ENCODE measurements at places on chromosomes 12 and 14.

DNA sequence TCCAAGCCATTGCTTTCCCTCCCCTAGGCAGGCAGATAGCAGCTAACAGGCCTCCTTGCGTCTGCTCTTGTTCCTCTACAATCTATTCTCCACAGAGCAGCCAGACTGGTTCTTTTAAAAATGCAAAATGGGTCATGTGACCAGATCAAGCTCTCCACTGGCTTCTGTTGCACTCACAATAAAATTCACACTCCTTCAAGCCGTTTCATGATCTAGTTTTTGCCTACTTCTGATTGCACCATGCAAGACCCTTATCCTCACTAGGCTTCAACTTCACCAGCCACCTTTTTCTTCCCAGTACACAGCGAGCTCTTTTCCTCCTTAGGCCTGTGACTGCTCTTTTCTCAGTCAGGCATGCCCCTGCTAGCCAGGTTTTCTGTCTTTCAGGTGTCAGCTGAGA lies 6.1 kb upstream of the KRAS start:
- DNase-seq: no peak

- no peak for DNase-seq
Measured at GRCh38 chr12:96098631-96099030, 63.2 kb upstream of the LTA4H start.

- DNase-seq: no peak
Measured at GRCh38 chr12:120914794-120915193, 10.6 kb upstream of the SPPL3 start.

GRCh38 chr12:19675361-19675760 lies 236.1 kb downstream of the AEBP2 start:
- DNase-seq: no peak

DNA sequence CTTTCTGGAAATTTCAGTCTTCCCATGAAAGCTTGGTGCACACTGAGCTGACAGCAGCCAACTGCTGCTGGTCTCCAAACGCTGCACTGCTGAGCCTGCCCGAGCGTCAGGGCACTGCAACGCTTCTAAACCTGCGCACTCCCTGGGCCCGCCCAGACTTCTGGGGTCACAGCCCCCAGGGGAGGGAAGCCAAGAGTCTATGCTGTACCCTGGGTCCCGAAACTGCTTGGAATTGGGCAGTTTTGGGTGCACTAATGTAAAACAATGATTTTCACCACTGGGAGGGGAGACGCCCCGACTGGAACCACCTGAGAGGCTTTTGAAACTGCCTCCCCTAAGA lies 32.0 kb downstream of the CCDC92 start:
- no peak for DNase-seq

DNA sequence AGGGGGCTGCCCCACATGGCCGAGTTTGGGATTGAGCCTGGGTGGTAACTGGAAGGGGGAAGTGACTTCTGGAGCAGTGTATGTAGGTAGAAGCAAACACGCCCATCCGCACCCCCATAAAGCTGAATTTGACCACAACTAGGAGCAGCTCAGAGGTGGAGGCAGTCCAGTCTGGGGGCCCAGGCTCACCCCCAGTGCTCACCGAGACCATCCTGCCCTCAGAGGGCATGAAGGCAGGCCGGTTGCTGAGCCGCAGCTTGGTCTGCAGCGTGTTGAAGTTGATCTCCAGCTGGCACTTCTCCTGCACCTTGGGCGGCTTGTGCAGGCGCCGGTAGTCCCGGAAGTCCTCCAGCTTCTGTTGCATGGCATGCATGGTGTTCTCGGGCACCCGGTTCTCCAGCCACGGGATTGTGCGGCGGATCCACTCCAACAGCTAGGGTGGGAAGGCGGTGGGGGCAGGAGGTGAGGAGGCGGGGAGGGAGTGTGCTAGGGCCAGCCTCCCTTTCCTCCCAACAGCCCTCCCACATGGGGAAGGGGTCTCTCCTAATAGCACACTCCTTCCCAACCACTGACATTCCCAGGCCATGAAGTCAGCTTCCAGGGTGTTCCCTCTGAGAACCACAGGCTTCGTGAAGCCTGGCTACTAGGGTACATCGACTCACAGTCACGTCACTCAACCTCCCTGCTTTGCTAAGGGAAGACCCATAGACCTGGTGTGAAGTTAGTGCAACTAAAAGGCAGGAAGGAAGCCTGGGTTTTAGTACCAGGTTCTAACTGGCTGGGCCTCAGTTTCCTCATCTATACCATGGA lies 87.0 kb downstream of the ACTN1 start:
- DNase-seq: no peak

GRCh38 chr14:61537563-61538463 lies 157.5 kb upstream of the HIF1A start:
- DNase-seq: no peak

DNA sequence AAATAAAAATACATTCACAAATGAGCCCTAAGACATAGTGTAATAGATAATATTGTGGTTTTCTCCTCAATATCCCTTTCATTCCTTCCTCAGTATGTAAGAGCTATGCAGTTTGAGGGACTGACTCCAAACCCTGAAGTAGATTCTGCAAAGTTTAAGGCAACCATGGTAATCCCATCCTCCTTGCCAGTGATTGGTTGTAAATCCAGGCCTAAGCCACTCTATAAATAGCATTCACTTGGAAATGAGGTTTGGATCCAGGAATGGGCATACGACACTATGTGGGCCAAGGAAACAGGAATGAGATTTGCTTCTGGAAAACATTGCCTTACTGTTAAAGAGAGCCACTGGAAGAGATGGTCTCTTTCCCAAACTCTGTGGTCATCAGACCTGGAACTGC lies 468.7 kb upstream of the SOX5 start:
- no peak for DNase-seq

- no peak for DNase-seq
Measured at GRCh38 chr12:69447892-69448291, 22.3 kb upstream of the FRS2 start.

DNA sequence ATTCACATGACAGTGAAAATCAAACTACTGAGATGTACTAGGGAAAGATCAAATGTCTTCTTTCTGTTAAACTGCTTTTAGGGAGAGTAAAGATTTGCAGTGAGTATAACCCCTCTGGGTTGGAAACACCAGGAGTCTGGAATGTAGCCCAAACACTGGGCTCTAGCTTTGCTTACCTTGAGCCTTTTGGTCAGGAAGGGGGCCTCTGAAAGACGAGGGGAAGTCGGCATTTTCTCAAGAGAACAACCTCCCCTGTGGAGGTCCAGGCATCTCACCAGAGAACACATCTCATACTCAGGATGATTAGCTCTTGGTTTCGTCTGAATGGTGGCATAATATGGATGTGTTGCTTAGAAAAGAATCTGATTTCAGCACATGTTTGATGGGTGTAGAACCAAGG lies 169.0 kb downstream of the ZFP36L1 start:
- no peak for DNase-seq
